NCI-H2171 (cell line): ENCODE measurements at places on chromosomes 7 and 10.
A peak's percentile ranks its signal among the peaks of the same experiment; 100 is the strongest.

DNA sequence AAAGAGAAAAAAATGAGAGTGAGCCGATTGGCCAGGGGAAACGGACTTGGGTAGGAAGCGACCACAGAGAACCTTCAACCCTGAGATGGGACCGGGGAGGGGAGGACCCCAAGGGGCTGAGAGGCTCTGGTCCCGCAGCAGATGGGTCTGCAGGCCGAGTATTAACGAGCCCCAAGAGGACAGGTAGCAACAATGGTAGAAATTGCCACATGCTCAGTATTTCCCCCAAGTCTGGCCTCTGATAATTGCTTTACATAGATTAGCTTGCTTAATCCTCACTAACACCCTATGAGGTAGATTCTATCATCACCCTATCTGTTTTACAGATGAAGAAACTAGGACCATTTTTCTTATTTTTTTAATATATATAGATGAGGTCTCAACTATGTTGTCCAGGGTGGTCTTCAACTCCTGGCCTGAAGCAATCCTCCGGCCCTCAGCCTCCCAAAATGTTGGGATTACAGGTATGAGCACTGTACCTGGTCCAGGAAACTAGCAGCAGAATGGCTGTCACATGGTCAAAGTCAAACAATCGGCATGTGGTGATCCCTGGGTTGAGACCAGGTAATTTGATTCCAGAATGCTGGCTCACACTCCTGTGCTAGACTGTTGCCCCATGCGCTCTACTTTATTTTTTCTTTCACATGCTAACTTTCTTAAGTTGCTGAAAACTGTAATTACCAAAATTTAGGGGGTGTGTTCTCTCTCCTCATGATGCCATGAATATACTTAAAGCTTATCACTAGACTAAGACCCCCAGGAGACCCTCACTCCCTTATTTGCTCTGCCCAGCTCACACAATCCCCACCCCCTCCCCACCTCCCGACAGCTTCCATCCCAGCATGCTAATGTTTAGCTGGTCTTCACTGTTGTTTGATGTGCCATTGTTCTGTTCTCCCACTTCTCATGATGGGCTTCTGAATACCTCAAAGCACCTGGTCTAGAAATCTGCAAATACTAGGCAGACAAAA lies 67.9 kb upstream of the AFAP1L2 start:
- DNase-seq: no peak

DNA sequence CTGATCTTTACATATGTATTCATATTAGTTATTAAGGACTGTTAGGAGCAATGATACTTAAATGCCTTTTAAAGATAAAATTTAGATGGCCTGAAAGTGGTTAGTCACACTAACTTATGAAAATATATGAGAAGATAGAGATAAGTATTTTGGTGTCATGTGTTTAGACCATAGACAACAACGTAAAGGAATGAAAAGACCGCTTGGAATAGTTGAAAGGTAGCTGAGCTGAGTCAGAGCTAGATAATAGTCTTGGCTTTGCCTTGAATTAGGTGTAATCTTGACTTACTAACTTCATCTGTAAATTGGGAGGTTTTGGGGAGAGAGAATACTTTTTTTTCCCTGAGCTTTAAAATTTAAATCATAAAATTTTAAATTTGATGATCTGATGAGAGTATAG lies 127.0 kb downstream of the LYZL1 start:
- no peak for DNase-seq

- DNase-seq: no peak
Observed at GRCh38 chr7:99597762-99598501, at the start of gene TMEM225B. TMEM225B (plus strand) TSS chr7:99598267; CDS start chr7:99604389, 6,122 bp downstream.

DNA sequence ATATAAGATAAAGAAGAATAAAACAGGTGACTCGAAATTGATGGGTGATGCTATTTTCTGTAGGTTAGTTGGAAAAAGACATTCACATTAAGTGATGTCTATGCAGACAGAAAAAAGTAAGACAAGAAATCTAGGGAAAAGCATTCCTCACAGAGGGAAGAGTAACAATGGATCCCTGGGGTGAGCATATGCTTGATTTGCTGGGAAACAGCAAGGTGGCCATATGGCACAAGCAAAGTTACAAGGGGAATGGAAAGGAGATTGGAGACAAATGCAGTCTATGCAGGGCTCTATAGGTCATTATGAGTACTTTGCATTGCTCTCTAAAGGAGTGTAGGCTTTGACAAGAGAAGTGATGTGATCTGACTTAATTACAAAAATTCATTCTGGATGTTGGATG lies 90.9 kb upstream of the ZNF804B start:
- no peak for DNase-seq

DNA sequence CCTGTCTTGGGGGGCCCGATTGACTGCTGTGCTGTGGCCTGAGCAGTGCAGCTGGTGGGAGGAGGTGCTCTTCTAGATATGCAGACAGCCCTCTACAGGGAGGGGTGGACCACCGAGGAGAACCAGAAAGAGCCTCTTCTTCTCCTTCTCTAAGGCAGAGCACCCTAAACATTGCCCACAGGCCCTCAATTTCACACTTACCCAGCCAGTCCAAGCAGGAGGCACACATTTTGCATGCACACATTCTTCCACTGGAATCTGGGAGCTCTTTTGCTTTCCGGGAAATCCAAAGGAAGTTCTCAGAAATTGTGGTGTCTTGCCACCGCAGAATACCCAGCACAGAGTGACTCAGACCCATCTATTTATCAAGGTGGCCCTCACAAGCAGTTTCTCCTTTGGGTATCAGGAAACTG lies 45.8 kb downstream of the EEPD1 start:
- no peak for DNase-seq

DNA sequence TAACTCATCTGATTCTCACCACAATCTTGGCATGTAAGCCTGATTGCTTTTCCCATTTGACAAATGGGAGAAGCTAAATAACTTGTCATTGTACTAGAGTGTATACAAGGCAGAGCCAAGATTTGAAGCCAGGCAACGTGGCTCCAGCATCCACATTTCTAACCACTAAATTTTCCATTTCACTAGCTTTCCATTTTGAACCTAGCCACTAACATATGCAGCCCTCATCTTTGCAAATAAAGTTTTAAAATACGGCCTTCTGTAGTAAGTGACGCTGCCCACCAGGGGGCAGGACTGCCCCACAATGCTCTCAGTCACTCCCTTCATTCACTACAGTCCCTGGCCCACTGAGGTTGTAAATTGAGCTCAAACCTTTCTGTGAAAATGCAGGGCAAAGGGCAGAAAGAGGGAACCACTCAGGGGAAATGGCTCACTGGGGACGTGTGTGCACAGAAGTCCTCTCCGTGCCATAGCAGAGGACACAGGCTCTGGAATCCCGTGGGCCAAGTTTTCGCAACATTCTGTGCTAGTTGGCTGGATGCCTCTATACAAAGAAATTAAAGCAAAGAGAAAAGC lies 315.7 kb downstream of the TNS3 start:
- peak; percentile 67 for DNase-seq

DNA sequence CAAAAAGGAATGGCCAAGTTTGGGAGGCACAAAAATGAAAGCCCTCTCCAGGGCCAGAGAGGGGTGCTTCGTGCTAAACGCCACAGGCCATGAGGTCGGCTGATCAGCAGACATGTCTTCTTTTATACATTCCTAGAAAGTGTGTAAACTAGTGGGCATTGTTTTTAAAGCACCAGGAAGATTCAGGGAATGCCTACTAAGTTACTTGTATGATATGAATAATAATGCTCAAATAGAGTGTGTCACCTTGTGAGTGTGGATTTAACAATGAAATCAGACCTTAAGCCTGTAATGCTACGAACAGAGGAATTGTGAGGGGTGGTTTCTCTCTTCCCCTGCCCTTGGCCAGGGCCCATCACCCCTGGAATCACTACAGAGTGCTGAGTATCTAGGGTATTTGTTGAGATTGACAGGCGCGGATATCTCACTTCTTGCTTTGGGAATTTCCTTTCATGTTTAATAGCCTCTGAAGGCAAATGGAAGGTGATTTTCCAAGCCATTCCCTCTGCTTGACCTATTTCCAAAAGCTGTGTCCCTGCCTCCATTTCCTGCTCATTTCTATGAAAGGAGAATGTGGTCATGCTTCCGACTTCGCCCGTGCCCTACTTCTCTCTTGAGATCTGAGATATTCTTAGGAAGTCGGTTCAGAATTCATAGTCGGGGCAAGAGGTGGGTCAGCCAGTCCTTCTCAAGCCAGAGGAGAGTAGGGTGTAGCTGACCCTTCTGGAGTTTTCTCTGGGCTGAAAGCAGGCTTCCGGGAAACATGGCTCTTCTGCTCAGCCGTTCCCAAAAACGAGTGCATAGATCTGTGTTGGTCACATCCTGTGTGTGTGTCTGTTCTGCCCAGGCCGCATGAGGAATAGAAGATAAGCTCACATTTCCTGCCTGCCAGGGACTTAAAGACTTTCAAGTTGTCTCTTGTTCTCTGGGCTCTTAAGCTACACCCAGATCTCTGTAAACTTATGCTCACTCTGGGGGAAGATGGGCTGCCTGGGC lies 167.8 kb upstream of the ITGB1 start:
- no peak for DNase-seq

- DNase-seq: no peak
Observed at GRCh38 chr10:8507156-8507555, 452.7 kb downstream of the GATA3 start.

GRCh38 chr7:112501801-112502503 lies 21.2 kb downstream of the LSMEM1 start:
- no peak for DNase-seq

GRCh38 chr10:28633750-28634149 lies 43.6 kb upstream of the BAMBI start:
- no peak for DNase-seq

DNA sequence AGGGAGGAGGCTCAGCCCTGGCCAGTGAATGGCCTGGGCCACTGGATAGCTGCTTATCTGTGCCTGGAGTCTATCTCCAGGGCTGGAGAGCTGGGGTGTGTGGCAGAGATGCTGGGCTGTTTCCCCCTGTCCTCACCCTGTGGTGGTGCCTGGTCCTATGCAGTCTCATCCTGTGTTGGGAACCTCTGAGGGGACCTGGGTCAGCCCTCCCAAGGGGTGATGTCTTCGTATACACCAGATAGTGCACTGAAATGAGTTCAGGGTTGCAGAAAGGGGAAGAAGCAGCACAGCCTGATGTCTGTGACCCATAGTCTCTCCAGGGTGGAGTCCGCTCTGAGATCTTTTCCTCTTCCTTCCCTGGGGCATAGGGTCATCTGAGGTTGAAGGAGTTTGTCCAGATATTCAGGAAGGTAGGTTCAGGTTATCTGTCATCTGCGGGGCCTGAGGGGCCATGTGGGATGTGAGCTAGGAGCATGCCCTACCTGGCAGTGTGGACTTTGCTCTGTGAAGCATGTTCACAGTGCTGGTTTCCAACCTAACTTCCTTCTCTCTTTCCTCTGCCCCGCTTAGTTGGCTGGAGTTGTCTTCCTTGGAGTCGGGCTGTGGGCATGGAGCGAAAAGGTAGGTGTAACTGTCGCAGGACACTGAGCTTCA lies 33.4 kb upstream of the SH2D4B start:
- DNase-seq: no peak

- no peak for DNase-seq
Observed at GRCh38 chr7:112855227-112855626, 65.0 kb upstream of the TMEM168 start.

DNA sequence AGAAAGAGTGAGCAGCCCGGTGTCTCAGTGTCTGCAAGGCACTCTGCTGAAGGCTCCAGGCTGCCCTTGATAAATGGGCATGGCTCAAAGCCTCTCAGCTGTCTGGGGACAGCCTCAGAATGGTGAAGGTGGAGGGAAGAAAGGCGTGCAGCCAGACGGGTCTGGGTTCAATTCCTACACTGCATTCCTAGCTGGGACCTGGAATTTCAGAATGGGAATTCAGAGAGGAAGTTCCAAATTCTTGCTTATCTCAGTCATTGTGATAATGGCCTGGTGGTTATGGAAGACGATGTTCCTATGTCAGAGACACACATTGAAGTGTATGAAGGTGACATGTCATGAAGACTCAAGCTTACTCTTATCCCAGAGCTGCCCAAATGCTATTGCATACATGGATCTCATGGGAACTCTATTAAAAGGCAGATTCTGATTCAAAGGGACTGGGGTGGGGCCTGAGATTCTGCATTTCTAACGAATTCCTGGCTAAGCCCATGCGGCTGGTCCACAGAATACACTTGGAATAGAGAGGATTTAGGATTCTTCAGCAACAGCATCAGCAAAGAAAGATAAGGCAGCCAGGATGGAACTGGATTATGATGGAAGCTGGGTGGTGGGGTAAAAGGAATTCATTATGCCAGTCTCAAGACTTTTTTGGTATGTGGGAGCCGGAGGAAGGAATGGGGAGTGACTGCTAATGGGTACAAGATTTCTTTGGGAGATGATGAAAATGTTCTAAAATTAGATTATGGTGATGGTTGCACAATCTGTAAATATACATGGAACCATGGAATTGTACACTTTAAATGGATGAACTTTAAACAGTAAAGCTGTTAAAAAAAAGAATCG lies 82.6 kb upstream of the ZMIZ1 start:
- DNase-seq: no peak

GRCh38 chr10:4191894-4192293 lies 406.9 kb upstream of the KLF6 start:
- DNase-seq: no peak

DNA sequence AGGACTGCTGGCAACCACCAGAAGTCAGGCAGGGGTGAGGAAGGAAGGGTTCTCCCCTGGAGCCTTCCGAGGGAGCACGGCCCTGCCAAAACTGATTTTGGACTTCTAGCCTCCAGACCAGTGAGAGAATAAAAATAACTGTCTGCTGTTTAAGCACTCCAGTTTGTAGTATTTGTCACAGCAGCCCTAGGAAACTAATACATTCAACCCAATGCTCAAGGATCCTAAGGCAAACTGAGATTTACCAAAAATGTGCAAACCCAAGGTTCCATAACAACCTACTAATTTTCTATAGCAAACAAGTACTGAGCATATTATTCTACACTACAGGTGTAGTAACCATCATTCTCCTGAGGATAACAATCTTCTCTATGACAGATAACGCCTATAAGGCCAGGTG lies 18.6 kb downstream of the ARHGAP12 start:
- no peak for DNase-seq

- no peak for DNase-seq
Observed at GRCh38 chr10:74058071-74058470, 60.2 kb downstream of the VCL start.

DNA sequence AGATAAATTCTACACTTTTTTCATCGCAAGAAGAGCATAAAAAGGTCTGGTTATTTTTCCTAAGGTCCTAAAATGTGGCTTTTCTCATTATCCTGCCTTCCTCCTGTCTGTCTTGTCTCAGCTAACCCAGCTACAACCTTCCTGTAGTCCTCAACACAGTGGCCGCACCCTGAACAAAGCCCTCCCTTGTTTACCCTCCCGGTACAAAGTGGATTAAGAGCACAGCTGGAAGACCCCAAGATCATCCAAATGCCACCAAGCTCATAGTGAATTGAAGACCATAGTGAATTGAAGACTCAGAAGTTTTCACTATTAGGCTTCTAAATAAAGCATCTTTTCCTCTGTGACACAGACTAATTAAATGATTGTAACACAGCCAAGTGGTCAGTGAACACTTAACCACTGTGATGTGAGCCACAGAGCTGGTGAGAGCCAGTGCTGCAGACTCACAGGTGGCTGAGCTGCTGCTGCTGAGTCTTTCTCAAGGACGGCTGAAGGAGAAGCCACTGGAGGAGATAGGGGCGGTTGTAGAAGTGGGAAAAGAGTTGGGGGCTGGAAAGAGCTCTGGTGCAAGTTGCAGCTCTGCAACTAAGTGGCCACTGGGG lies 123.6 kb downstream of the ATXN7L1 start:
- no peak for DNase-seq
